ENCODE measurements at places on chromosomes 7 and 10.

DNA sequence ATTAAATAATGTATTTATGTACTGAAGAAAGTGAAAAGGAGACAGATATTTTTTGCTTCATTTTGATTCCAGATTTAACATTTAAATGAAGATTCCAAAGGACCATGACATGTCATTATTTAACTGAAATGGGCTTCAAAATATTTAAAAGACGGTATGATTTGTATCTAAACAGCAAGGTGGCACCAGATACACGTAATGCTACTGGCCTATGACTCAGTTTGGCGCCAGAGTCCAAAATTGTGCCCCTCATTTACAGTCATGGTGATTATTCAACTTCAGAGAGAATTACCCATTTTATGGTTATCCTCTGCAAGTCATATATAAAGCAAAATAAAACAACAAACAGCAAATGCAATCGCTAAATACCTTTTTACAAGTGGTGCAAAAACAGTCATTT, 94.5 kb downstream of the ETV1 start:
- no peak for DNase-seq

DNA sequence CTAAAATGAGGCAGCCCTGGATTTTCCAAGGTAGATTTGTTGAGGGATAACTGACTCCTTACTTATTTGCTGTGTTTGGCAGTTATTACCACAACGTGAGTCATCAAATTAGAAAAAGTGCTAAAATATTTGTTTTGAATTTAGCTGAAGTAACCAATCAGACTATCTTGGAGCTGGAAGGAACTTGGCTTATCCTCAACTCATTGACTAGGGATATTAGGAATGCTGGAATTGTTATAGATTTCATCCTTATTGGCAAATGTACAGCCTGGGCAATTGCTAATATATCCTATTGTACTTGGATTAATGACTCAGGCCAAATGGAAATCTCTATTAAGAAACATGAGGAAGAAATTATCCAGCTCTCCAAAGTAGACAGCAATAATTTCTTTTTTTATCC, 1189.0 kb upstream of the LRRN3 start:
- no peak for DNase-seq

GRCh38 chr10:117723343-117723742, 180.8 kb downstream of the EMX2 start:
- no peak for DNase-seq

DNA sequence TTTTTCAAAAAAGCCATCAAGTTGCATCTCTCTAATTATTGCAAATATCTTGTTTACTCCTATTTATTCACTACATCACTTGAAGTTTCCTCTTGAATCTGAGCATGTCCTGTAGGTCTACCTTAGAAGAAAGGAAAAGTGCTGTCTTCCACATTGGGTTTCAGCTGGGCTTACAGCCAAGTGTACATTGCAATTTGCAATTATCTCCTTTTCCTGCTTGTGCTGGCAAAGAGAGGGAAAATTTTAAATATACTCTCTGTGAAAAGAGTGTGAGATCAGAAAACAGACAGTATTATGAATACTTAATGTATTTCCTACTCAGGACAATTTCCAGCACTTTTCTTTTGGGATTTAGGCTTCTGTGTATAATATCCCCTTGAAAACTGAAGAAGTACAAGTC, 839.7 kb downstream of the CNTNAP2 start:
- DNase-seq: no peak

GRCh38 chr7:35729061-35729783, 34.3 kb upstream of the HERPUD2 start:
- DNase-seq: peak; percentile 88

GRCh38 chr7:36939816-36940215, 215.5 kb upstream of the AOAH start:
- no peak for DNase-seq

DNA sequence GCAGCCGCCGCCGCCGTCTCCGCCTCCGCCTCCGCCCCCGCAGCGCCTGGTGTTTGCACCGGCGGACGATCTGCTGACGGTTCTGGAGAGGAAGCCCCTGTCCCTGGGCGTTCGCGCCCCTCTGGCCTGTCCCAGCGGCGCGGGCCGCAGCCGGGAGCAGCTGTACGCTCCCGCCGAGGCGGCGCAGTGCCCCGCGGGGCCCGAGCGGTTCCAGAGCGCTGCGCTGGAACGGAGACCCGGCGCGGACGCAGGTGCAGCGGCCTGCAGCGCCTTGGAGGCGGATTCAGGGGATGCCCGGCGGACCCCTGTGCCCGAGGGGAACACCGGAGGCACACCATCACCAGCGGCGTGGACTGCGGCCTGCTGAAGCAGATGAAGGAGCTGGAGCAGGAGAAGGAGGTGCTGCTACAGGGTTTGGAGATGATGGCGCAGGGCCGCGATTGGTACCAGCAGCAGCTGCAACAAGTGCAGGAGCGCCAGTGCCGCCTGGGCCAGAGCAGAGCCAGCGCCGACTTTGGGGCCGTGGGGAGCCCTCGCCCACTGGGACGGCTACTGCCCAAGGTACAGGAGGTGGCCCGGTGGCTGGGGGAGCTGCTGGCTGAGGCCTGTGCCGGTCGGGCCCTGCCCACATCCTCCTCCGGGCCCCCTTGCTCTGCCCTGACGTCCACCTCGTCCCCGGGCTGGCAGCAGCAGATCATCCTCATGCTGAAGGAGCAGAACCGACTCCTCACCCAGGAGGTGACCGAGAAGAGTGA, 24.8 kb upstream of the ZNF735 start:
- DNase-seq: no peak

DNA sequence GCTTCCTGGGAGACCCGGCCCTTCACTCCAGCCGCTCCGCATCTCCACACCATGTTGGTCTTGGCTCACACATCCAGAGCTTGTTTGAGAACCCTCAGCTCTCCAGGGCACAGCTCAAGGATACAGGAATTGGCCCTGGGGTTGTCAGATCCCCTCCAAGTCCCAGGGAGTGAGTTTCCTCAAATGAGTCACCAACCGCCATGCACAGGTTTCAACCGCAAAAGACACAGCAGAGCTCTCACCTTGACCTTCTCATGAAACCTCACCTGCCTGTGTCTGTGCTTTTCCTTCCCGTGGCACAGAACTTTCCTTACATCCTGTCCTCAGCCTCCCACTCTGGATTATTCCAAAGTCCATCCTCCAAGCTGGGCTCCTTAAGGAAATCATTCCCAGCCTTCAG, 20.6 kb downstream of the AZGP1 start:
- DNase-seq: no peak

DNA sequence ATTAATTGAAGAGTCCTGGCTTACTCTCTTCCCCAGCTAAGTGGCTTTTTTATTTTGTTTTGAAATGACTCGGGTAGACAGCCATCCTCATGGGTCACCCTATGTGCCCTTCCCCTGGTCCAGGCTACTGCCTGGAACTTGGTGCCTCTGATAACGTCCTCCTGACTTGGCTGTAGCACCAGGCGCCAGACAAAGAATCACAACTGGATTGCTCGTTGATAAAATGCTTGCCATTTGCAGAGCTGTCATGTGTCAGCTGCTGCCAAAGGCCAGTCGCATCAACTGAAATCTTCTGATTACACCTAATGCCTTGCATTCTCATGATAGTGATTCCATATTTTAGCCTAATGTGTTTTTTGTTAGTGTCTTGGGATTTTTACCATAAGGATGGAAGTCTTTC, 27.4 kb upstream of the ABLIM1 start:
- no peak for DNase-seq

- no peak for DNase-seq
Measured at GRCh38 chr10:13416760-13417159, 68.7 kb upstream of the SEPHS1 start.

GRCh38 chr10:111116762-111117445, 40.1 kb downstream of the ADRA2A start:
- no peak for DNase-seq

- no peak for DNase-seq
Measured at GRCh38 chr10:75955973-75956502, 524.6 kb downstream of the LRMDA start.

DNA sequence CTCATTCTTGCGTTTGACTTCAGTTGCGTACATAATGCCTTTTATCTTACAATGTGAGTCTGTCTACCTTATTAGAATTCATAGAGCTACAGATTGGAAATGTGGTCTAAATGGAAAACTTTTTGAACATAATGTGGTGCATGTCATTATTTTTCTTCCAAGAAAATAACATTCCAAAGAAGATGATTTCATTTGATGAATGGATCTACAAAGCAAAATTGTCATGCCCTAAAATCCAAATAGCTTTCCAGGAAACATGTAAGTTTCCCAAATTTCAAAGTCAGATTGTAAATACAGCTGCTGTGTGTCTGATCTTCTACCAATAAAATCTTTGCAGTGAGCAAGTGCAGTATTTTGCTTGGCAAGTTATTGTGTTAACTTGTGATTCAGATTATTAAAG, 101.8 kb upstream of the FZD8 start:
- no peak for DNase-seq

DNA sequence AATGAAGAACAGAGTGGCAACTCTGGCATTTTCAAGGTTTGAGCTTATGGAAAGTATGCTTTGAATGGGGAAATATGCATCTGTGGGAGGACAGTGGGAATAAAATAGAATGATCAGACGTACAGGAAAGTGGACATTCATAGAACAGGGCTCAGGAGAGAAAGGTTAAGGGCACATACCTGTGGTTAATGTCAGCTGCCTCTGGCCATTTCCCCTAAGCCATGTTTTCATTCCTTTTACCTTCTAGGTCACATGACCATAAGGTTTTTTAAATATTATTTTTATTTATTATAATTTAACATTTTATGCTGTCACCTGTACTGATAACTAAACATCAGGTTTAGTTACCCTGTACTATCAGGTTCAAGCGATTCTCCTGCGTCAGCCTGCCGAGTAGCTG, 52.8 kb downstream of the LRRC4 start:
- DNase-seq: no peak

GRCh38 chr7:158684329-158684728, 20.3 kb downstream of the NCAPG2 start:
- DNase-seq: no peak

Data from KBM-7 (cell line).